ENCODE measurements at places on chromosomes 16 and 17. TPM values are rescaled to one million over a fixed set of nuclear protein-coding genes. Genes with fewer than 3 reads are reported as not detected.

DNA sequence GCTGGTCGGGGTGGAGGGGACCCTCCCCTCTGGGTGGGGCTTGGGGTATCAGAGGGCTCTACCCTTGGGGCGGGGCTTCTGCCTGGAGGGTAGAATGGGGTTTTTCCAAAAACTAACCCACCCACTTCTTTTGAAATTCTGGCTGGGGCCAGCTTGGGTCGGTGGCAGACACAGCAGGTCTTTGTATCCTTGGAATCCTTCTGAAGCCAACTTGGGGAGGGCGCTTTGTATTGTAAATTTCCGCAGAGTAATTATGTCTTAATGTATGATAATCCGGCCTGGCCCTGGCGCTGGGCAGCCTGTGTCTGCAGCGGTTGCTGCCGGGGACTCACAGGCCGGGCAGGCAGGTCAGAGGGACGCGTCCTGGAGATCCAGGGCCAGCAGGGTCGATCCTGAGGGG, 33.9 kb upstream of the GSE1 start:
- H3K27ac ChIP-seq: no peak overlapping the region
- DNase-seq: no peak
- no peak overlapping the region for H3K4me3 ChIP-seq
- peaks cover 3% of the 10 kb centered on the region for H3K36me3 ChIP-seq
- H3K4me1 ChIP-seq: peaks cover 35% of the 10 kb centered on the region
- H3K27me3 ChIP-seq: peaks cover 18% of the 10 kb centered on the region

DNA sequence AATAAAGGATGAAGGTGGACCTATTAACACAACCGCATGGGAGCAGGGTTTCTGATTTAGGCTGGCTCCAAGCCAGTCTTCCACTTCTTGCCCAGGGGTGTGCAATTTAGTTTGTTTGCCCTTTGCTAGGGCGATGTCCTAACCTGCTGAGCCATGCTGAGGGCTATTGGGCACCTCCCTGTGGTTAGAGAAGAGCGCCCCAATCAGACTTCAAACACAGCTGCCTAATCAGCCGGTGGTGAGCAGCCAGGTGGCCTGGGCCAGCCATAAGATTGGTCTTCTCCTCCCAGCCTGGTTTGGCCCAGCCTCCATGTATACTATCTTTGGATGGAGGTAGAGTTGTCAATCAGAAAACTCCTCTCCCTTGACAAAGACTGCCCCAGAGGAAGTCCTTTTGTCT, 15.7 kb downstream of the TMEM94 start:
- H3K4me3 ChIP-seq: peak overlapping the region; percentile 15
- H3K4me1 ChIP-seq: peaks cover 23% of the 10 kb centered on the region
- no peaks in the 10 kb centered on the region for H3K27me3 ChIP-seq
- H3K27ac ChIP-seq: no peak overlapping the region

GRCh38 chr17:79926142-79926604, 86.9 kb upstream of the CBX4 start:
- H3K4me3 ChIP-seq: no peak overlapping the region
- H3K27ac ChIP-seq: no peak overlapping the region
- H3K4me1 ChIP-seq: peaks cover 2% of the 10 kb centered on the region
- peaks cover 19% of the 10 kb centered on the region for H3K27me3 ChIP-seq
- H3K36me3 ChIP-seq: no peaks in the 10 kb centered on the region

- H3K27ac ChIP-seq: no peak overlapping the region
- no peak for DNase-seq
- H3K4me1 ChIP-seq: peaks cover 12% of the 10 kb centered on the region
Observed at GRCh38 chr17:60153606-60154390, 4.0 kb downstream of the CA4 start.

- peaks cover 6% of the 10 kb centered on the region for H3K27me3 ChIP-seq
- peak; percentile 35 for DNase-seq
- H3K4me1 ChIP-seq: no peaks in the 10 kb centered on the region
- no peak overlapping the region for H3K27ac ChIP-seq
Observed at GRCh38 chr16:2223942-2224486, 623 bp downstream of the E4F1 start.

DNA sequence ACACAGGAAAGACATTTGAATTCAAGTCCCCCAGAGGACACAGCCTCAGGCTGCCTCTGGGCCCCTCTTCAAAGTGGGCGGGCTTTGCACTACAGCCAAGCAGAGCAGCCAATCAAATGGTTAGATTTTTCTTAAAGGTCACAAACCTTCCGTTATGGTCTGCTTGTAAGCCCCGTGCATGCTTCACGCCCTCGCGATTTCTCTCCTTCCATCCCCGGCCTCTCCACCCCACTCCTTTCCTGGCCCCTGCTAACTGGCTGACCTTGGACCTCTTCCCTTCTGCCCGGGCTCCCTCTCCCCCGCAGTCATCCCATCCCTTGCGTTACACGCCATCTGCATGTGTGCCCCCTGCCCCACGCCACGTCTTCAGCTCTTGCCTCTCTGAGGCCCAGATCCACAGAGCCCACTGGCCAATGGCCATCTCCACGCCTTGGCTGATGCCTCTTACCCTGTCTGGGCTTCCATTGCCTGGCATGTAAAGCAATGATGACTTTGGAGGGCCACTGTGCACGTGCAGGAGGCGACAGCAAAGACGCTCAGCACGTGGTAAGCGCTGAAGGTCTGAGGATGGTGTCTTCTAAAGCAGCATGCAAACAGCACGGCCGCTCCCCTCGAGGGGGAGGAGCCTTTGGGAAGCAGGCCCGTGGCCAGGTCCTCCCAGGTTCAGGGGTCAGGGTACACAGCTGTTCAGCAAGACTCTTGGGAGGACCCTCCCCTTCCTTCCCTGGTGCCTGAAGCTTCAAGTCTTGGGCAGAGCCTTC, 86.8 kb downstream of the ZDHHC7 start:
- no peak overlapping the region for H3K4me3 ChIP-seq
- no peak for DNase-seq
- H3K4me1 ChIP-seq: no peaks in the 10 kb centered on the region
- H3K36me3 ChIP-seq: peaks cover 1% of the 10 kb centered on the region
- peaks cover 1% of the 10 kb centered on the region for H3K27me3 ChIP-seq
- no peak overlapping the region for H3K27ac ChIP-seq

DNA sequence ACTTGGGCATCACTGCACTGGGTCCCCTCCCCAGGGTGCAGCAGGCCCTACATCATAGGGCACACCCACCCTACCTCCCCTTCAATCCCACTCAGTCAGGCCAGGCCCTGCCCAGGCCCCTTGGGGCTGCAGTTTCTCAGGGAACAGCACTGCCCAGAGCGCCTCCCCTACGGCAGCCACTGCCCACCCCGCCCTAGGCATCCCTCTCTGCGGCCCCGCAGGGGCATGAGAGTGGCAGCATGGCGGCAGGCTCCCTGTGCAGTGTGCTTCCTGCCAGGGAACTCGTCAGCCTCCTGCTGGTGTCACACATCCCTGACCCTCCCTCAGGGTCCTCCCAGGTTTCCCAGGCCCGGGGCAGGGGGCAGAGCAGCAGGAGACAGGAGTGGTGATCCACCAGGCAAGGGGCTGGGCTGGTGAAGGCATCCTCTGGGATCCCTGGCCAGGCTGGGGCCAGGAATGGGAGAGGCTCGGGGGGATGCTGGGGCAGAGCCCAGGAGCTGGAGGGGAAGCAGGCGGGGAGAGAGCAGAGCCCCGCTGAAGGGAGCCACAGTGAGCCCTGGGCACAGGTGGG, 16.2 kb upstream of the BAHCC1 start:
- H3K4me1 ChIP-seq: no peaks in the 10 kb centered on the region
- DNase-seq: no peak
- no peaks in the 10 kb centered on the region for H3K36me3 ChIP-seq
- H3K4me3 ChIP-seq: no peak overlapping the region
- H3K27ac ChIP-seq: no peak overlapping the region

DNA sequence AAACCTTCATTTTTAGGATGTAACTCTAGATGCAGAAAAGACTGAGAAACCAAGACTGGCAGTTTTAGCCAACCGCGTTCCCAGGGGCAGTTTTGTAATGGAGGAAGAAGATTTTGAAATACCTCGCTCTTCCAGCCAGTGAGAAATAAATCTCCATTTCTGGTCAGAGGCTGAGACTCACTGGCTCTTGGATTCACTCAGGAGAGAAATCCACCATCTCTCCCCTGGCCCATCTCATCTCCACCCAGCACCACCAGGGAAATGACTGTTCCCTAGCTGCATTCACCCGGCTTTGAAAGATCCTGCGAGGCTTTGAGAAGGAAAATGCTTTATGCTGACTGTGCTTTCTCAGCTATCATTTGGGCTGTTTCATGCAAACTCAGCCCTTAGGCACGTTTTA, 185.2 kb downstream of the SOX9 start:
- DNase-seq: no peak
- peaks cover 6% of the 10 kb centered on the region for H3K4me1 ChIP-seq
- no peak overlapping the region for H3K4me3 ChIP-seq
- H3K27me3 ChIP-seq: peaks cover 3% of the 10 kb centered on the region

- H3K27me3 ChIP-seq: peaks cover 3% of the 10 kb centered on the region
- H3K4me3 ChIP-seq: no peak overlapping the region
- DNase-seq: no peak
- H3K36me3 ChIP-seq: no peaks in the 10 kb centered on the region
- no peak overlapping the region for H3K27ac ChIP-seq
- H3K4me1 ChIP-seq: no peaks in the 10 kb centered on the region
Observed at GRCh38 chr17:49338883-49339282, 23.2 kb downstream of the ZNF652 start.

- DNase-seq: no peak
- peak overlapping the region; percentile 96 for H3K27ac ChIP-seq
- H3K4me3 ChIP-seq: peak overlapping the region; percentile 70
- peaks cover 12% of the 10 kb centered on the region for H3K36me3 ChIP-seq
- H3K4me1 ChIP-seq: peaks cover 43% of the 10 kb centered on the region
Observed at GRCh38 chr16:3088450-3088849, 10.6 kb downstream of the ZSCAN10 start.

GRCh38 chr17:76810956-76811355, 57.2 kb upstream of the MGAT5B start:
- H3K4me3 ChIP-seq: no peak overlapping the region
- H3K27ac ChIP-seq: no peak overlapping the region
- no peaks in the 10 kb centered on the region for H3K4me1 ChIP-seq
- H3K36me3 ChIP-seq: no peaks in the 10 kb centered on the region
- DNase-seq: no peak

GRCh38 chr17:80709090-80709695, 164.6 kb downstream of the RPTOR start:
- DNase-seq: no peak
- peaks cover 6% of the 10 kb centered on the region for H3K27me3 ChIP-seq
- peaks cover 14% of the 10 kb centered on the region for H3K36me3 ChIP-seq
- H3K27ac ChIP-seq: no peak overlapping the region

GRCh38 chr16:81645266-81645694, 133.8 kb upstream of the PLCG2 start:
- H3K27me3 ChIP-seq: peaks cover 29% of the 10 kb centered on the region
- no peak overlapping the region for H3K4me3 ChIP-seq
- H3K4me1 ChIP-seq: peaks cover 22% of the 10 kb centered on the region

GRCh38 chr16:87391324-87391949, 699 bp upstream of the MAP1LC3B start:
- H3K4me1 ChIP-seq: peaks cover 23% of the 10 kb centered on the region
- H3K27me3 ChIP-seq: peaks cover 6% of the 10 kb centered on the region
- H3K36me3 ChIP-seq: peaks cover 7% of the 10 kb centered on the region
- H3K27ac ChIP-seq: peak overlapping the region; percentile 93

GRCh38 chr17:35448214-35448898, at the start of gene SLFN13:
Gene SLFN13 (minus strand): TSS chr17:35448766. CDS start chr17:35445680, 3,086 bp downstream.
- peak within 1 kb of the TSS; percentile 95 for H3K27ac ChIP-seq
- peaks cover 12% of the 10 kb centered on the region for H3K4me1 ChIP-seq
- H3K4me3 ChIP-seq: peak within 1 kb of the TSS; percentile 86
- no peaks in the 10 kb centered on the region for H3K27me3 ChIP-seq

DNA sequence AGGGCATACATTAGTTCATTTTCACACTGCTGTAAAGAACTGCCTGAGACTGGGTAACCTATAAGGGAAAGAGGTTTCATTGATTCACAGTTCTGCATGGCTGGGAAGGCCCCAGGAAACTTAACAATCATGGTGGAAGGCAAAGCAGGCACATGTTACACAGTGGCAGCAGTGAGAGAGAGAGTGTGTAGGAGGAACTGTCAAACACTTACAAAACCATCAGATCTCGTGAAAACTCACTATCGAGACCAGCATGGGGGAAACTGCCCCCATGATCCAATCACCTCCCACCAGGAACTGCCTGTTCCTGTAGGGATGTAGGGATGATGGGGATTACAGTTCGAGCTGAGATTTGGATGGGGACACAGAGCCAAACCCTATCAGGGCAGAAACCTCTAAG, 17.2 kb downstream of the NUBP1 start:
- H3K27me3 ChIP-seq: peaks cover 9% of the 10 kb centered on the region
- no peak for DNase-seq
- peak overlapping the region; percentile 42 for H3K27ac ChIP-seq
- H3K4me3 ChIP-seq: peak overlapping the region; percentile 72

GRCh38 chr17:42509841-42510240, 26.2 kb upstream of the NAGLU start:
- no peak overlapping the region for H3K4me3 ChIP-seq
- peaks cover 66% of the 10 kb centered on the region for H3K36me3 ChIP-seq
- peak overlapping the region; percentile 14 for H3K27ac ChIP-seq

GRCh38 chr17:66343531-66344078, 41.2 kb downstream of the PRKCA start:
- H3K36me3 ChIP-seq: no peaks in the 10 kb centered on the region
- no peak overlapping the region for H3K4me3 ChIP-seq
- H3K27ac ChIP-seq: no peak overlapping the region
- DNase-seq: no peak
- H3K4me1 ChIP-seq: no peaks in the 10 kb centered on the region

Gene CD79B
- 3.4 TPM for total RNA-seq

Gene CANT1
- 81.6 TPM for total RNA-seq

Gene HNF1B
- 0.13 TPM for total RNA-seq

Gene MFSD6L
- total RNA-seq: not detected

Gene DNAAF1
- total RNA-seq: 0.18 TPM

Gene RND2
- total RNA-seq: 5.9 TPM

Gene ARHGAP44
- 11.5 TPM for total RNA-seq

Gene CSH1
- not detected for total RNA-seq

Data from endothelial cell (in vitro differentiated cells).